Heart right ventricle (tissue), 16 donors: ENCODE measurements at places on chromosomes 11 and 22. TPM values are rescaled to one million over a fixed set of nuclear protein-coding genes. Genes with fewer than 3 reads are reported as not detected.

DNA sequence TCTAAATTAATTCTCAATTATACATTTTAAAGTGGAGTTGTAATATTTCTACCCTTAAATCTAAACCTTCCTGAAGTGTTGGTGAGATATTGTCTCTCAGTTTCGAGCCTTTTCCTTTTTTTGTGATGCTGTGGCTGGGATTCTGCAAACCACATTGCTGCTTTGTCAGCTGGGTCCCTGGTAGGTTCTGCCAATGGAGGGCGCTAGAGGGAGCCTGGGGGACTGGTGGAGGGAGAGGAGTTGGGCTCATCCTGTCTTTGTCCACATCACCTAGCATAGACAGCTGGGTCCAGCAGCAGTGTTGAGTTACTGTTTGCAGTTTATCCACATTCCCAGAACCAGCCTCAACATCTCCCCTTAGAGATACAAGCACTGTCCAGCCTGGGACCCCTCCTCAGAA is 41.0 kb downstream of the TRAF6 start:
- no peak for DNase-seq

DNA sequence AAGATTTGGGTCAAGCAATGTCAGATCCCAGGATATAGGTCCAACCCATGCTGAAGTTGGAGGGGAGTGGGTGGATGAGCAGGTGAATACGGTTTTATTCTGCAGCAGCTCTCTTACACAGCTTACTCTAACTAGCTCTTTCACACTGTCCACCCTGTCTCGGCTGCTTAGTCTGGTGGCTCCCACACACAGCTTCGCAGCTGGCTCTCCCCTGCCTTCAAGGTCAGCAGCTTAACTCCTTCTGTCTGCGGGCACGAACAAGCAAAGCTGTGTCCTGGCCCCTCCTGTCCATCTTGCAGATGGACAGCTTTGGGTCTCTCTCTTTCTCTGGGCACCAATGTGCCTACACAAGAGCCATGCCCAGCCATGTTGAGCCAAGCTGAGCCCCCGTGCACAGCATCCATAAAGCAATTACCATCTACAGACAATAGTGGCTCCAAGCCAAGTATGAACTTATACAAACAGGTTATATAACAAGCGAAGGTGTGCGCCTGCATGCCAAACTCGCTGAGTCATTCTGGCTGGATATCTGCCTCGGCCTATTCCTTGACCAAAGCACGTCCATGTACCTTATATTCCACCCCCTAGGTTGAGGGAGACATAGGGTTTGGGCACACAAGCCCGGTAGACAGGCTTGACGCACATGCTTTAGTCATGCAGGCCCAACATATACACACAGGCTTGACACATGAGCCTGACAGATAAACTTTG is 1307.8 kb upstream of the RAG2 start:
- DNase-seq = no peak

- no peak for DNase-seq
These were observed 25.8 kb downstream of the PHF21B start for GRCh38 chr22:44983878-44984482.

- no peak for DNase-seq
These were observed 9.5 kb downstream of the APOL3 start for GRCh38 chr22:36151006-36151595.

DNA sequence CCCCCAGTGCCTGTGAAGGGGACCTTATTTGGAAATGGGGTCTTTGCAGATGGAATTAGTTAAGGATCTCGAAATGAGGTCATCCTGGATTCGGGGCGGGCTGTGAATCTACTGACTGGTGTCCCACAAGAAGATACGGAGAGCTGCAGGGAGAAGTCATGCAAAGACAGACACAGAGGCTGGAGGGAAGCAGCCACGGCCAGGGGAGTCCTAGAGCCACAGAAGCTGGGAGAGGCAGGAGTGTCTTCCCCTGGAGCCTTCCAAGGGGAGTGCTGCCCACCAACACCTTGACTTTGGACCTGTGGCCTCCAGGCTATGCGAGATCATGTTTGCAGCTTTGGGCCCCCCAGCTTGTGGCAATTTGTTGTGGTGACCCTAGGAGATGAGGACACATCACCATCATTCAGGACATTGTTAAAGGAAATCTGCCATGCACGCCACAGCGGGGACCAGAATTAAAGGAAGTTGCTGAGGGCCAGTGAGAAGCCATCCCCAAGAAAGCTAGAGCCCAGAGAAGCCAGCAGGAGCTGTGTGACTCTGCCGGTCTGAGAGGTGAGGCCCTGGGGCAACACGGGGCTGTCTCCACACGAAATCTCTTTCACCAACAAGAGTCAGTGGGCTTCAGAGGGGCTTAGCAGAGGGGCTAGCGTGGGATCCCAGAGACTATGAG is 434.7 kb downstream of the BRD1 start:
- DNase-seq = no peak

DNA sequence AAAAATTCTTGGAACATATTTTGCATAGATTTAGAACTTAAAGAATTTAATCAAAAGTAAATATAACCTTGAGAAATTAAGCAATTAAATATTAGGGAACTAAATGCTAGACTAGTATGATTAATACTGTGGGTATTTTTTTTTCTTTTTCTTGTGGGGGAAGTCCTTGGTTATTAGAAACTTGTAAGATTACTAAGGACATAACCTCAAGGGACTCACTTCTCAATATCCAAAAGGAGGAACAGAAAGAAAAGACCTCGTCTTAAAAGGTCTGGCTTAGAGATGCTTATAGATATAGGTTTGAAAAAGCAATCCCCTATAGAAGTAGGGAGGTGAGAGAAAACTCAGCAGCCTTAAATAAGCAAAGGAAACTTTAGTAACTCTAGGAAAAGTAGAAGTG is 368.5 kb downstream of the INSC start:
- no peak for DNase-seq

DNA sequence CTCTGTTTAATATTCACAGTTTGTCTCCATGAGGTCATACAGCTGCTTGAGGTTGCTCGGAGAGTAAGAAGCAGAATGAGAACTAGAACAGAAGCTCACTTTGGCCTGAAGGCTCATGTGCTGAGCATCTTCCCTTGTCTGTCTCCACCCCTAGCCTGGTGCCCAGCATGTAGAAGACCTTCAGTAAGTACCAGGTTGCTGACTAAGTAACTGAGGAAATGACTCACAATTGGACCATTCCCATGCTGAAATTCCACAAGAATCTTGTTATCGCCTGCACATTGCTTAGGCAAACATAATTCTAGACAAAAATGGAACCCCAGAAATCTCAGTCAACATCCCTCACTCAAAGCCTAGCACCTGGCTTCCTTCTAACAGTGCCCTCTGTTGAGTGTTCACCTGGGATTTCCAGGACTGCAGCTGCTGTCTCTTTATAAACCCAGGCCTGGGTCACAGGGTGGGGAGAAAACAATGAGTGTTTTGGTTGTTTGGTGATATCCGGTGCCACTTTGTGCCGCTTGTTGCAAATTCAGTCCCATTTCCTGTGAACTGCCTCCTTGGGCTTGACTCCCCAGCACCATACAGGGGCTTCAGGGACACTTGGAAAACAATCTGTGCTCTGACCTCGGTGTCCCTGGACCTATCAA is 406.8 kb downstream of the ETS1 start:
- no peak for DNase-seq

- DNase-seq = no peak
These were observed 203.6 kb upstream of the CHORDC1 start for GRCh38 chr11:90426442-90426841.

GRCh38 chr11:129699711-129700304 is 115.8 kb upstream of the TMEM45B start:
- DNase-seq = no peak

DNA sequence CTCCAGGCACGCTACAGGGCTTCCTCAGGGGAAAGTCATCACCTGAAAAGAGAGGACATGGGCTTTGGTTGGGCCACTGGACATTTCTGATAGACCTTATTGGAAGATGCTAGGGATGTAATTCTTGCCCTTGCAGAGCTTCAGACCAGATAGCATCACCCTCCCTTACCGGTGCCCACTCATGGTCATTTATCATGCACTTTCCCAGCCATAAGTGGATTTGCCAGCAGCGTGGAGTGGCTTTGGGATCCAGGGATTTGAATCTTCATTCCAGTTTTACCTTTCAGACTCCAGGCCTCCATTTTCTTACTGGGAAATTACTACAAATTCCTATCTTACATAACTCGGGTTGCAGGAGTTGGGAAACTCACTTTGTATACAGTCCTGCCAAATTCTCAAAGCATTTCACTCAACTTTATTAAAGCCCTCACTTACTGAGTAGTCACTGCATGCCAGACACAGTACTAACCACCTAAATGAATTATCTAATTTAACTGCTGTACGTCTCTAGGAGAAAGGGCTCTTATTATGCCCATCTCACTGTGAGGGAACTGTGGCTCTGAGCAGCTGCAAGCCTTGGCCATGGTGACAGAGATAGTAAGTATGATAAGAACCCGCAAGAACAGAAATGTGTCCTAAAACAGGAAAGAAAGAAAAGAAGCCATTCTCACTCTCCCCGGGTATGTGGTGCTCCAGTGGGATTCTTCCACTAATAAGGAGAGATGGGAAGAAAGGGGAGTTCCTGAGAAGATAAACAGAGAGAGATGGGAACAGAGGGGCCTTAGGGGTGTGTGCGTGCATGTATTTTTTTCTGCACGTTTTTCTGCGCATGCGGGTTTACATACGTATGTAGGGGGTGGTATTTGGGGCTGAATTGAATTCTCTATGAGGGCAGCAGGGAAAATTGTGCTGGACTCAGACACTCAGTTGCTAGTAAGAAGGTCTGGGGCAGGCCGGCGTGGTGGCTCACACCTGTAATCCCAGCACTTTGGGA is 9.7 kb downstream of the CHRM1 start:
- no peak for DNase-seq

GRCh38 chr11:117345039-117345438 is 17.4 kb downstream of the CEP164 start:
- no peak for DNase-seq

GRCh38 chr11:26014456-26015115 is 317.3 kb upstream of the ANO3 start:
- DNase-seq = no peak

- no peak for DNase-seq
These were observed 64.9 kb downstream of the NAV2 start for GRCh38 chr11:19777377-19778102.

DNA sequence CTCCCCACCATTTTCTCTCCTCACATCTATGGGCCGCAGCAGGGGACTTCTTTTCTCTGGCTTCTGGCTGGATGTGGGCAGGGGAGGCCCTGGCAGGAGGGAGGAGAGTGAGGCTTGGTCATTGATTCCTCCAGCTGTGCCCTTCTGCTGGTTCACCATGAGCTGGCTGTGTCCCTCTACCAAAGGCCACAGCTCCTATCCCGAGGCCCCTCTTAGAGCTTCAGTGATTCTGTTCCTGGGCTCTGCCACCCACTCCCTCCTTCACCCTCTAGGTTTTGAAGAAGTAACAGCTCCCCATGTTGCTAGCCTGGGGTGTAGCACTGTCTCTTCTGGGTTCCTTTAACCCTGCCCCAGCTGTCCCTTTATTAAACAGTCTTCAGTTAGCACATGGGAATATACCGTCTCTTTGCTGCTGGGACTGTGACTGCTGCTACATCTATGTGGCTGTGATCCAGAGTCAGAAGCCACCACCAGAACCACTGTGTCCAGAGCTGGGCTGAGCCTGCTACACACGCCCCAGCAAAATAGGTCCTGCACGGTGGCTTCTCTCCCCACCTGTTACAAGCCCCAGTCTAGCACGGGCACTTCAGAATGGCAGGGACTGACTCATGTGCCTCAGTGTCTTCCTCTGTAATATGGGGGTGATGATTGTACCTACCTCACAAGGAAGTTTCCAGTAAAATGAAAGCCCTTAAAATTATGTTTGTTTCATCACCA is 578 bp upstream of the PARVG start:
- DNase-seq = no peak

GRCh38 chr11:69163842-69164241 is 8.1 kb downstream of the SMIM38 start:
- DNase-seq = no peak

- no peak for DNase-seq
These were observed 17.1 kb downstream of the OVOL1 start for GRCh38 chr11:65803797-65804492.

DNA sequence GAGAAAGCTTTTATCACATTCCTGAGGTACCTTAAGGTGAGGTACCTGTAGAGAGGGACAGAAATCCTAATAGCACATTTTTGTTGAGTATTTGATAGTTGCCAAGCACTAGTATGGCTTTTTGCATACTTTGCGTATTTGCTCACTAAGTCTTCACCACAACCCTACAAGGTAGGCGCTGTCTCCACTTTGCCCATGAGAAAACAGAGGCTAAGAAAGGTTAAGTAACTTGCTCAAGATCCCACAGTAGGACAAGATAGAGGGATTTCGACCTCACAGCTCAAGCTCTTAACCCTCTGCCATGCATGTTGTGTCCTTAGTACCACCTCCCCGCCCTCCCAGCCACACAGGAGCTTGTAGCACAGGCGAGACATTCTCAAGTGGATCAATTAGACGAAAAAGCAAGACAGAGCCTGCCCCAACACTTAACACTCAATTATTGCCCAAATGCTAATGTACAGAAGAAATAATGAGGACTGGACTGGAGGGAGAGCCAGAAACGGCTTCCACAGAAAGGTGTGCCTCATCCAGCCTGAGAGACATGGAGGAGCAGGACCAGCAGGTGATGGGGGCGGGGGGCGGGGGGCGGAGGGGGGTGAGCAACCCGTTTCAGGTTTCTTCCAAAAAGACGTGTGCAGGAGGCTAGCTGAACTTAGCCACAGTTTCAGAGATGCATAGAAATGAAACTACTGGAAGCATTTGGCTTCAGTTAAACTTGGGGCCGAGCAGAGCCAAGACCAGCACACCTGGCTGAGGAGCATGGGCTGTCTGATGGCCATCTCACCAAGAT is 26.7 kb upstream of the CD44 start:
- no peak for DNase-seq

DNA sequence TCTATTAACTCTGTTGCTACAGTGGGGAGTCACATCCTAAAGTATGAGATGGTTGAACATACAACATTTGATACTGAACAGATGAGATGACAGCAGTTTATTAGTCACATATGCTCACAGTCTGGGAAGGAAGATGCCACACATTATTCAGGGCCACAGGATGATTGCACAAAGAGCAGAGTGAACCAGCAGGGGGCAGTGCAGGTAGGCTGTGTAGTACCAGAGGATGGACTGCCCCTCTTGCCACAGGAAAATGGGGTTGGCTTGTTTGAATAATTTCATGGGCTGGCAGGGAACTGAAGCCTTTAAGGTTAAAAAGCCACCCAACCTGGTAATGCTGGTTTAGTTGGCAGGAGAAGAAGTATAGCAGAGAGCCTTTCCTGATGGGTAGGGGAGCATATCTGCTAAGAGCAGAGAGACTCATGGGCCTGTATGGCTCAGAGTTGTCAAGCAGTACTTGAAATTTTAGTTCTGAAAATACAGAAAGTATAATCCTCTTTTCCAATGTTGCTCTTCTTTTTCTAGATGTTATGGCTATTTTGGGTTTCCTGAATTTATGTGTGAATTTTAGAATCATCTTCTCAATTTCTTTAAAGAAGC is 180.4 kb upstream of the B3GAT1 start:
- no peak for DNase-seq

The DRD4 gene
- total RNA-seq = not detected

The SPON1 gene
- total RNA-seq = 14.7 TPM

The OR52N4 gene
- total RNA-seq = not detected

The TMPRSS13 gene
- total RNA-seq = not detected

The KIAA0930 gene
- total RNA-seq = 13.1 TPM

The OR56B4 gene
- total RNA-seq = not detected
